ENCODE measurements at places on chromosomes 1 and 21.
A peak's percentile ranks its signal among the peaks of the same experiment; 100 is the strongest.

- no peak for DNase-seq
Observed at GRCh38 chr1:182003025-182003725, 58.3 kb downstream of the ZNF648 start.

GRCh38 chr1:9231648-9232332, 2.8 kb upstream of the H6PD start:
- DNase-seq: no peak

GRCh38 chr1:149849111-149849946, 50.0 kb upstream of the BOLA1 start:
- DNase-seq: no peak

DNA sequence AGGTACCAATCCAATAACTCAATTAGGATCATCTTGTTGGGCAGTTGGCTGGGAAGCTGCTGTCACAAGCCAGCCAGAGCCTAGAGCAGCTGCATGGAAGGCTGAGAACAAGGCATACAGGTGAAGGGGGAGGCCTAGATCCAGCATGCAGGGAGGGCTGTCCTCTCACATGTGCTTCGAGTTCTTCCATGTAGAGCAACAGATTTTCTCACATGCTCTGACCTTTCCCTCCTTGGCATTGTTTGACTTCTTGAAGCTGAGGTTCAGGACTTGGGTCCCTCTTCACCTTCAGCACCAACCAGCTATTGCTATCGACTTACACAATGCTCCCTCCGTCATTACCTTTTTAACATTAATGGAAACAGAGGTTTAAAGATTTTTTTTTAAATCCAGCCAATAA, 257.7 kb downstream of the ATG4C start:
- DNase-seq: no peak

- no peak for DNase-seq
Observed at GRCh38 chr21:42343963-42344510, 6.8 kb downstream of the TFF2 start.

DNA sequence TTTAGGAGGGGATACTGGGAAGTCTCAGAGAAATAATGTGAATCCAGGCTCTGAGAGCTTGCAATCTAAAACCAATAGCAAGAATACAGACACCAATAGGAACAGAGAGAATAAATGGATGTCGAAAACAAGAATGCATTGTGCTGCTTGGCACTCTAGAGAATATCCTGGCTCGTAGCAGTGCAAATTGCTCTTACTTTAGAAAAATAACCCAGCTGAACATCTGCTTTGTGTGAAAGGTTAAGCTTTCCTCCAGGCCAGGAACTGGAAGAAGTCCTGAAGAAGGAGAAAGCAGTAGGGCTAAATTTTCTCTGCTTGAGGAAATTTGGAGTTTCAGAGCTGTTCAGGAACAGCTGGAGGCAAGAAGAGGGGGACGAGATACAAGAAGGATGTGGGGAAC, 382.3 kb downstream of the HHIPL2 start:
- DNase-seq: no peak

DNA sequence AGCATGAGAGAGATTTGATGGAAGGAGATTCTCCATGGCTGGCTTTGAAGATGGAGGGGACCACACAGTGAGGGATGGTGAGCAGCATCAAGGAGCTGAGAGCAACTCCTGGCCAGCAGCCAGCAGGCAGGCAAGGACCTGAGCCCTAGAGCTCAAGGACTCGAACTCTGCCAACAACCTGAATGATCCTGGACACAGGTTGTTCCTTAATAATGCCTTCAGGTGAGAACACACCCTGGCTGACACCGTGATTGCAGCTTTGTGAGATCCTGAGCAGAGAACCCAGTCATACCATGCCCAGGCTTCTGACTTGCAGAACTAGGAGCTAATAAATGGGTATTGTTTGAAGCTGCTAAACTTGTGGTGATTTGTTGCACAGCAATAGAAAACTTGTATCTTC, 183.1 kb downstream of the LMX1A start:
- no peak for DNase-seq

DNA sequence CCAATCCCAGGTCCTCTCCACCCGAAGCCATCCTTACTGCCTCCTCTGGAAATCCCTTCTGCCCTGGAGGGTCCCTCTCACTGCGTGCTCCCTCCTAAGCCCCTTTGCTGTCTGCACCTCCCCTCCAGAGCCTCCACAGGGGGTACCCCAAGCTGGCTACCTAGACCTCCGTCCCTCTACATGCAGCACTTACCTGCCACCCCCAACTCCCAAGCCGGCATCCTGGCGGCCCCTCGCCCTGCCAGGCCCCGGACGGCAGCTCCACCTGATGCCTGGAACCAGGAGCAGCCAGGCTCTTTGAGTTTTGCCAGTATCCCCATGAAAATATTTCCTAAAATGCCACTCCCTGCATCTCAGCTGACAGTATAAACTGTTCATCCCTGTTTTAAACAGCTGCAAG, 4.1 kb downstream of the PRDM15 start:
- DNase-seq: no peak

DNA sequence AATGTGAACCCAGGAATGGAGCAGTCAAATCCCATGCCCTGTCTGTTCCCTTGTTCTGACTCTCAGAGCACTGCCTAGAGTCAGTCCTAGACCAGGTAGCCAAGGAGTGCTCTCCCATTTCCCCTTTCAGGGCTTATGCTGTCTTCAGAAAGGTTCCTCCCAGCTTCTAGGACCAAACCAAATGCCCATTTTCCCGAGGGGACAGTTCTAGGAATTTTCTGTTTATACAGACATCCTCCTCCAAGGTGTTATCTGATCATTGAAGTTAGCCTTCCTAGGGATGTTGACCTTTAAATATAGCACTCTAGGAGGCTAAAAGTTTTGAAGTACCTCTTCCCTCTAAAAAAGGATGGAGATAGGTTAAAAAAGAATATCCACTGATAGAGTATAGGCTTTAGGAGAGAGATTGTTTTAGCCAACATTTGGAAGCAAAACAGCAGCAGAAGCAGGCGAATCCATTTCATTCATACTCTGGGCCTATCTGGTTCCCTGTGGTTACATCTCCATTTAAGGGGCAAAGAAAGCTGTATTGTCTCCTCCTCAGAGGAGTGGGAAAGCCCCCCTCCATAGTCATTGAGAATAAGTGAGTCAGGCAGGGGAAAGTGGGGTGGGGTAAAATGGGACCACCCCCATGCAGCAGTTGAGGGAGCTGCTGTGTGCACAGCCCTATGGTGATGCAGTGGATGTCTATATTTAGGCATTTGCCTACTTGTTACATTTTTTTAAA, 126.5 kb downstream of the SPATA46 start:
- no peak for DNase-seq

DNA sequence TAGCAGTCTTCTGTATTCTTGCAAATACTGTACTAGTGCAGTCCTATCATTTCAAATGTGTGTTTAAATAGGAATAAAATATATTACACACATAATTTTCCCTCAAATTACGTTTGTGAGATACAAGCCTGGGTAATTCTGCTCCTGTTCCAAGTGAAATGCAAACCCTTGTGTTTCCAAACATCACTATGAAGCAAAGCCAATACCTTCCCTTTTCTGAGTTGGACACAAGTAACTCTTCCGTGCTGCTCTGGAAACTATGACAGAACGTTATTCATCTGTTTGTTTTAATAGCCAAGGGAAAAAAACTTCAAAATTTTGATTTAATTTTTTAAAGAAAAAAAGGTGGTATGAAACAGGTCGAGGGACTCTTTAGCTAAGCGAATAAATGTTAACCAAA, 73.7 kb upstream of the UBE2U start:
- no peak for DNase-seq

- DNase-seq: no peak
Observed at GRCh38 chr1:205585169-205585834, 46.5 kb downstream of the ELK4 start.

GRCh38 chr1:78779831-78780230, 130.2 kb downstream of the IFI44 start:
- no peak for DNase-seq

DNA sequence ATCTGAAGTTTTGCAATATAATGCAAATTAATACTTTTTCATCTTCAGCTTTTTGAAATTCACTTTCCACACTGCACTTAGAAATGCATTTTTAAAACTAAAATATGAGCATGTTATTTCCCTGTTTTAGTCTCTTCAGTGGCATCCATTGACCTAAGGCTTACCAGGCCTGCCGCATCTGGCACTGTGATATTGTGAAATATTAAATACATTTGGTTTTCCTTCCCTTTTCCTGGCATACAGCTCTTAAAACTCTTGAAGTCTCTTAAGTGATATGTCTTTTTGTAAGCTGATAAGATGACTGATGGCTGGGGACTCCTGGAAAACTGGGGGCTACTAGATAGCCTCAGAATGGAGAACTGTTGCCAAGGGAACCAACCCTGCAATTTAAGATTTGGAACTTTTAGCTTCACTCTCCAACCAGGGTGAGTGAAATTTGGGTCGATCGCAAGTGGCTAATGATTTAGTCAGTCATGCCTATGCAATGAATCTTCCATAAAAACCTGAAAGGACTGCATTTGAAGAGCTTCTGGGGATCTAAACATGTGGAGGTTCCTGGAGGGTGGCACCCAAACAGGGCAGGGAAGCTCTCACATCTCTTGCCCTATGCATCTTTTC, 75.5 kb upstream of the PDC start:
- no peak for DNase-seq

DNA sequence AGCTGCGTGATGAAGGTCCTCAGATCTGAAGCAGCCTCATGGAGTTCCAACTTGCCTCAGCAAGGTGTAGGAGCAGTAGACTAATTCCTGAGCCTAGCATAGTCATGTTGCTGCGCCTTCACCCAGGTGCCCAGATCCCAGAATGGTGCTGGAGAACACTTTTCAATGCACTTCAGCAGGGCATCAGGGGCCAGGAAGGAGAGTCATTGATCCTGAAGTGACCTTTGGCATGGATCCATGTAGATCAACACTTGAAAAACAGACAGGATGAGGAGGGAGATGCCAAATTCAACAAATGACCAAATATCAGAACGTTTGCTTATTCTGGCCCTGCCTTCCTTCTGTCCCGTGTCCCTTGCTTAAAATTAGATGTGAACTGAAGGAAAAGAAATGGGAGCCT, 91.9 kb downstream of the LEPR start:
- DNase-seq: no peak

DNA sequence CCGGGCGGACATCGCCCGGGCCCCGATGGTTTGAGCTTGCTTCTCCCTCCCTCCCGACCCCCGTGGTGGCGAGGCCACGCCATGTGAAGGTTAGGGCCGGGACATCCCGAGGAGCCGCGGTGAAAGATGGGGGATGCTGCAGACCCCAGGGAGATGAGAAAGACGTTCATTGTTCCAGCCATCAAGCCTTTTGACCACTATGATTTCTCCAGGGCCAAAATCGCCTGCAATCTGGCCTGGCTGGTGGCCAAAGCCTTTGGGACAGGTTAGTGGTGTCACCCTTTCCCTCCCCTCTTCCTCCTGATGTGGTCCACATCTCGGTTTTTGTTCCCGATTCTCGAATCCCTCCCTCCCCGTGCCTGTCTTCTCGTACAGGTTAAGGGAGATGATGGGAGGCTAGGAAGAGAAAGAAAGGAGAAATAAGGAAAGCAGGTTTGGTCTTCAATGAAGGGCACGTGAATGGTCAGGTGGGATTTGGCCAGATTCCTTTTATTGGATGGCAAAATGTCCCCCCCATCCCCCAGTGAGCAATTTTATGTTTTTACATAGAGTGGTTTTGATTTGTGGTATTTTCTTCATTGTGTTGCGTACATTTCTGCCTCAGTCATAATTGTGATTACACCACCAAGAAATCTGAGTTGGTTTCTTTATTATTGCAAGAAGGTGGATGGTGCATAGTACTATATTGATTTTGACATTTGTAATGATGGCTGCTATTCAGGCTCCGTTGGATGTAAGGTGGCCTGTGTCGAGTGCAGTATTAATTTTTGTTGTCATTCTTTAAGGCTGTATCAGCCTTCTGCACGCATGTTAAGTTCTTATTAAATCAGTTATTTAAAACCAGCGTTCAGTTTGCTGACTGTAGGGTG, 1.2 kb downstream of the CAMSAP2 start:
- DNase-seq: no peak

GRCh38 chr1:68320349-68320748, 88.0 kb upstream of the WLS start:
- DNase-seq: no peak

GRCh38 chr1:111222308-111223125, 5.0 kb upstream of the CHI3L2 start:
- DNase-seq: peak; percentile 46

DNA sequence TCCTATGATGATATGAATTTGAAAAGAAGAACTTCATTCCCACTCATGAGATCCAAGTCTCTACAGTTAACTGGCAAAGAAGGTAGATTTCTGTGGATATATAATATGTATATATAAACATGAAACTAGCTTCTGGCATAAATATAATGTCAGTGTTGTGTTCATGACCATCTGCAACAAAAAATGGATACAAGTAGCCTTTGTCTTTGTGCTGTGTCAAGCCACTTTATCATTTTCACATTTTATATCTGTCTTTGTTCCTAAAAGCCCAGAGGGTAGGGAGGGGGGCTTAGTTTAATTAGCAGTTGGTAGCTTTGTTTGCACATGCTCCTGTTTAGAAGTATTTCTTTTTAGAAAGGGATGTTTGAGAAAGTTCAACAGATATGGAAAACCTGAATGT, 56.2 kb upstream of the FASLG start:
- DNase-seq: no peak

GRCh38 chr1:244248426-244248825, 197.3 kb downstream of the ZBTB18 start:
- DNase-seq: no peak

GRCh38 chr1:6360117-6360496, 33.5 kb downstream of the ACOT7 start:
- no peak for DNase-seq

DNA sequence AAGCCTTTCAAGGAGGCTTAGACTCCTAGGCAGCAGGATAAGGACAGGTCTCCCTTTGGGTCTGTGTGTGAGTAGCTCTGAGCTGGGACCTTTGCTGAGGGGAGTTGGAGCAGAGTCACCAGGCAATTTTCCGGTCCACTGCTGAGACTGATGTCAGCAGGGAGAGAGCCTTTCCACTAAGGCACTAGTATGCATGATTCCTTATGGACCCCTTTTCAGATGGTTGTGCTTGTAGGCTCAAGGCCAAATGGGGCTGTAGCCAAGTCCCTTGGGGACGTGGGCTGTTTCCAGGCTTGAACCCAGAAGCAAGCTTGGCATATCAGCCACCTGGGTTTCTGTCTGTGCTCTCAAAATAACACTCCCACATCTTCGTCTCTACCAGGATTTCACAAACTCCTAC, 73.0 kb downstream of the CCDC18 start:
- DNase-seq: no peak

- no peak for DNase-seq
Observed at GRCh38 chr1:152185544-152186391, 26.7 kb upstream of the RPTN start.
